ENCODE measurements at places on chromosomes 16 and 17. TPM values are rescaled to one million over a fixed set of nuclear protein-coding genes. Genes with fewer than 3 reads are reported as not detected.

Gene CSF3
- not detected for total RNA-seq

Gene KRTAP9-2
- total RNA-seq: not detected

Gene VTN
- total RNA-seq: 1.3 TPM

Gene TNFSF12
- total RNA-seq: 69.3 TPM

Gene IRX3
- total RNA-seq: not detected

Gene CHTF18
- total RNA-seq: 70.7 TPM

Gene OR1A1
- total RNA-seq: not detected

Gene KRT10
- 26.8 TPM for total RNA-seq

Gene TPPP3
- total RNA-seq: 0.31 TPM

Gene CCDC40
- total RNA-seq: 0.56 TPM

Gene MYH13
- not detected for total RNA-seq

GRCh38 chr16:19174478-19174877 is 6.4 kb downstream of the SYT17 start:
- no peak for DNase-seq
- no peaks in the 10 kb centered on the region for H3K36me3 ChIP-seq
- H3K4me1 ChIP-seq: no peaks in the 10 kb centered on the region
- H3K4me3 ChIP-seq: no peak overlapping the region
- H3K27ac ChIP-seq: no peak overlapping the region
- peaks cover 18% of the 10 kb centered on the region for H3K27me3 ChIP-seq

DNA sequence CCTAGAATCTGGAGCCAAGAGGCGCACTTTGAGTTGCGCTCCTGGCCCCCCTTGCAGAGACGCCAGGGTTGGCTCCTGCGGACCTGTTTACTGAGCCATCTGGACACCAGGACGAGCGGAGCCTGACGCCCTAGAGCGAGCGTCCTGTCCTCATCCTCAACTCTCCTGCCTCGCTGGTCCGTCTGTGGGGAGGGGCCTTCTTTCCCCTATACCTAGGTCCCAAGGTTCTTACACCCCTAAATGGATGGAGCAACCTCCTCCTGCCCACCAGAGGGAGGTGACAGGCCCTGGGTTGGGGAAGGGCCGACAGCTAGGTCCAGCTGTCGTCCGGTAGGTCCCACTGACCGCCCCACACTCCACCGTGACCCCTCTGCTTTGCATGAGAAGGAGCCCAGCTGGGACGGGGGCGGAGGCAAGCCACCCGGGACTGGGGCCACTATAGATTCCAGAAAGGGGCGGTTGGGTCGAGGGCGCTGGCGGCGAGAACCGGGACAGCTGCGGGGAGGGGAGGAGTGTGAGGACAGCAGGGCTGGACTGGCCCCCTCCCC is 3.1 kb upstream of the LHX1 start:
- H3K27ac ChIP-seq: no peak overlapping the region
- H3K4me1 ChIP-seq: peaks cover 23% of the 10 kb centered on the region
- H3K36me3 ChIP-seq: no peaks in the 10 kb centered on the region
- H3K4me3 ChIP-seq: peak overlapping the region; percentile 67
- peaks cover 73% of the 10 kb centered on the region for H3K27me3 ChIP-seq

GRCh38 chr17:65092262-65092661 is 35.7 kb upstream of the GNA13 start:
- no peak overlapping the region for H3K4me3 ChIP-seq
- DNase-seq: no peak
- no peaks in the 10 kb centered on the region for H3K27me3 ChIP-seq
- no peak overlapping the region for H3K27ac ChIP-seq
- H3K36me3 ChIP-seq: no peaks in the 10 kb centered on the region
- peaks cover 6% of the 10 kb centered on the region for H3K4me1 ChIP-seq

DNA sequence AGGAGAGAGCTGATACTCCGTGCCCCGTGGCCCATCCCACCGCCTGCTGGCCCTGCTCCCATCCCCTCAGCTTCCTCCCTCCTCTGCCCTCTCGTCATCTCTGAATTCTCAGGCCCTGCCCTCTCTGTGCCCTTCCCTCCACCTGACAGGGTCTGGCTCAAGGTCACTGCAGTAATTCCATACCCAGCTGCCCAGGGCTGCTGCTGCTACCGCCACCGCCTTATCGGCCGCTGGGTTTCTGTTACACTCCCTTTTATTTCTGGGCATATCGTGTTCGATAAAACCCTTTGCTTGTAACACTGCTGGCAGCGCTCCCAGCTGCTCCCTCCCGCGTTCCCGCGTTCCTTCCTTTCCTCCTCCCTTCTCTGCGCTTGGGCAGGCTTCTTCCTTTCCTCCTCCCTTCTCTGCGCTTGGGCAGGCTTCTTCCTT is 1.2 kb downstream of the EPN3 start:
- no peaks in the 10 kb centered on the region for H3K4me1 ChIP-seq
- peaks cover 39% of the 10 kb centered on the region for H3K27me3 ChIP-seq
- H3K4me3 ChIP-seq: no peak overlapping the region
- H3K27ac ChIP-seq: no peak overlapping the region

DNA sequence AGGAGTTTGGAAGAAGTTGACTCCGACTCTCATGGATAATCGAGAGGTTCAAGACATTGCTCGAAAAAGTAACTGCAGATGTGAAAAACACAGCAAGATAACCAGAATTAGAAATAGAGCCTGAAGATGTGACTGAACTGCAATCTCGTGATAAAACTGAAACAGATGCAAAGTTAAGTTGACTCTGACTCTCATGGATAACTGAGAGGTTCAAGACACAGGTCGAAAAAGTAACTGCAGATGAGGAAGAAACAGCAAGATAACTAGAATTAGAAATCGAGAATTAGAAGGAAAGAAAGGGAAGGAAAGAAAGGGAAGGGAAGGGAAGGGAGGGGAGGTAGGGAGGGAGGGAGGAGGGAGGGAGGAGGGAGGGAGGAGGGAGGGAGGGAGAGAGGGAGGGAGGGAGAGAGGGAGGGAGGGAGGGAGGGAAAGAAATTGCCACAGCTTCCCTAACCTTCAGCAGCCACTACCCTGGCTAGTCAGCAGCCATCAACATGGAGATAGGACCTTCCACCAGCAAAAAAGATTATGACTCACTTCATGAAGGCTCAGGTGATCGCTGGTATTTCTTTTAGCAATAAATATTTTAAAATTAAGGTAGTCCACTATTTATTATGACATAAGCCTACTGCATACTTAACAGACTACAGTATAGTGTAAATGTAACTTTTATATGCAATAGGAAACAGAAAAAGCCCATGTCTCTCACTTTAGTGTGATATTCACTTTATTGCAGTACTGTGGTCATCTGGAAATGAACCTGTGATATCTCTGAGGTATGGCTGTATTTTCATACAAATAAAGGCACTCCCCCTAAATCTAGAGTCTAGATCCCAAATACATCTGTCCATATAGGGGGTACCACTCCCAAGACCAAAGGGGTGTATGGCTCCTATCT is 68.3 kb downstream of the KANSL1 start:
- peaks cover 67% of the 10 kb centered on the region for H3K4me1 ChIP-seq
- H3K4me3 ChIP-seq: peak overlapping the region; percentile 2
- H3K36me3 ChIP-seq: peaks cover 9% of the 10 kb centered on the region
- no peaks in the 10 kb centered on the region for H3K27me3 ChIP-seq
- H3K27ac ChIP-seq: peak overlapping the region; percentile 43
- no peak for DNase-seq

DNA sequence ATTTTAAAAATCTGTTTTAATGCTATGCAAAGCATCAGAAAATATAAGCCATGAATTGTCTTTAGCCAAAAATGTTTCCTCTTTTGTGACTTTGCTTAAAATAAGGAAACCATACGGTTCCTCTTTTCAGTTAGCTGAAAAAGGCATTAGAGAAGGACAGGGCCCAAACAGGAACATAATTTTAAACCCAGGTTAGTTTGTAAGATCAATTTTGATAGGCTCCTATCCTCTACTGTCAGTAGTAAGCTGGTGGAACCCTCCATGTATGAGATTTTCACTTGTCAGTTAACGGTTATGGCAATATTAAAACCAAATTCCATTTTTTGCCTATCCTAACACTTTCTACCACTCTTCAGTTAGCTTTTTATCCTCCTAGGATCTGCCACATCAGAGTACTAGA is 4.3 kb downstream of the EVI2B start:
- peaks cover 69% of the 10 kb centered on the region for H3K4me1 ChIP-seq
- DNase-seq: no peak
- no peaks in the 10 kb centered on the region for H3K27me3 ChIP-seq
- H3K4me3 ChIP-seq: peak overlapping the region; percentile 79

- peak overlapping the region; percentile 54 for H3K4me3 ChIP-seq
- H3K4me1 ChIP-seq: peaks cover 32% of the 10 kb centered on the region
- no peaks in the 10 kb centered on the region for H3K36me3 ChIP-seq
- no peak overlapping the region for H3K27ac ChIP-seq
- H3K27me3 ChIP-seq: no peaks in the 10 kb centered on the region
Measured at GRCh38 chr16:16032271-16032979, 83.0 kb downstream of the ABCC1 start.

DNA sequence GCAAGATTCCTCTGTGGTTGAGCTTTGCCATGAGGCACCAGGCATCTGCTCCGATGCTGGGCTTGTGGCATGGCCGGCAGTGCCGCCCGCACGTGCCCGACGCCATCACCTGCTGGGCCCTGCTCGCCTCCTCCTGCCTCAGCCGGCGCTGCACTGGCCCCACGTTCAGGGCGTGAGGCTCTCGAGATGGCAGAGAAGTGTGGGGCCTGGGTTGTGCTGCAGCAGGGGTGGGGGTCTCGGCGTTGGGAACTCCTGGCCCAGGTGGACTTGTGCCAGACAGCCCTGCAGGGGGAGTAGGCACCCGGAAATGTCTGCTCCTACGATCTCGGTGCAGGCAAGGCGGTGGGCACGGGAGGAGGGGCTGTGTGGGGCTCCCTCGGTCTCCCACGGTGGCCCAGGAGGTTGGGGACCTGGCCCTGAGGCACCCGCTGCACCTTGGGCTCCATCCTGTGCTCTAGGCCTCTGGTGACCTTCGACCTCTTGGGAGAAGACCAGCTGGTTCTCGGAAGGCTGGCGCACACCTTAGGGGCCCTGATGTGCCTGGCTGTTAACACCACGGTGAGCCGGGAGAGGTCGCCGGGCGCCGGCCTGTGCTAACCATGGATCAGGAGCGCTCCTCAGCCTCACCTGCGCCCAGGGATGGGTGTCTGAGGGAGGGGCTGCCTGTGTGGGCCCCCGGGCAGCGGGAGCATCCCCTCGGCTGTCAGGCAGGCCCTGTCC is 13.5 kb downstream of the TELO2 start:
- no peaks in the 10 kb centered on the region for H3K36me3 ChIP-seq
- H3K4me1 ChIP-seq: no peaks in the 10 kb centered on the region
- H3K27ac ChIP-seq: no peak overlapping the region
- H3K27me3 ChIP-seq: no peaks in the 10 kb centered on the region

DNA sequence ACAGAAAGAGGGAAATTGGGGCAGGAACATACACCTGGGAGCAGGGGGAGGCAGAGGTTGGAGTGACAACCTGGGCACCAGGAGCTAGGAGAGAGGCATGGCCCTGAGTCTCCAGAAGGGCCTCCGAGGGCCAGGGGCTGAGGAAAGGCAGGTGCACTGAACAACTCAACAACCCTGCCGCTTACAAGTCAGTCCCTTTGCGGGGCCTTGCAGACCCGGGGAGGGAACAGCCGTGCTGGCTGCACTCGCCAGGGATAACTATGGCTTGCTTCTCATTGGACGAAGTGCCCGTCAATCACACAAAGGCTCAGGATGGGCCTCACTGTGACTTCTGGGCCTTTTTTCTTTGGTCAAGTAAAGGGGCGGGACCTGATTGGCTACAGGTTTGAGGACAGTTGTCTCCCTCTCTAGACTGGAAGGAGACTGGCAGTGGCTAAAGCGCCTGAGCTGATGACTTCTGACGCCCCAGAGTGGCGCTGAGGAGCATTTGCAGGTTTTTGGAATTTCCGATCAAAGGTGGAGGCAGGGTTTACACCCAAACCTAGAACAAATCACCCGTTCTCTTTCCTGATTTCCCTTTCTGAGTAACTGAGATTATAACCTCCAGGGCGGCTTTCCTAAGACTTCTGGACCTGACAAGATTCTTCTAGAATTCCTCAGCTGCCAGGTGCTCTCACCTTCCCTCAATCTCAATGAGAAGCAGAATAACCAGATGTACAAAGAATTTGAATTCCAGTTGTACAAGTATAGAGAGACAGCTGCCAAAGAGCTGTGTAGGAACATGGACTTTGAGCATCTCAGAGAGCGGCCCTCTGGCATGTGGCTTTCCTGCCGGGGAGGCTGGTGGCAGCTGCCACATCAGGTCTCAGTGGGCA is 27.6 kb upstream of the ST6GALNAC2 start:
- H3K27me3 ChIP-seq: peaks cover 12% of the 10 kb centered on the region
- H3K36me3 ChIP-seq: no peaks in the 10 kb centered on the region
- no peak overlapping the region for H3K27ac ChIP-seq
- DNase-seq: no peak

- H3K4me1 ChIP-seq: no peaks in the 10 kb centered on the region
- no peak for DNase-seq
- no peak overlapping the region for H3K4me3 ChIP-seq
- no peaks in the 10 kb centered on the region for H3K36me3 ChIP-seq
- no peaks in the 10 kb centered on the region for H3K27me3 ChIP-seq
Measured at GRCh38 chr16:84546669-84547545, 42.4 kb upstream of the MEAK7 start.

DNA sequence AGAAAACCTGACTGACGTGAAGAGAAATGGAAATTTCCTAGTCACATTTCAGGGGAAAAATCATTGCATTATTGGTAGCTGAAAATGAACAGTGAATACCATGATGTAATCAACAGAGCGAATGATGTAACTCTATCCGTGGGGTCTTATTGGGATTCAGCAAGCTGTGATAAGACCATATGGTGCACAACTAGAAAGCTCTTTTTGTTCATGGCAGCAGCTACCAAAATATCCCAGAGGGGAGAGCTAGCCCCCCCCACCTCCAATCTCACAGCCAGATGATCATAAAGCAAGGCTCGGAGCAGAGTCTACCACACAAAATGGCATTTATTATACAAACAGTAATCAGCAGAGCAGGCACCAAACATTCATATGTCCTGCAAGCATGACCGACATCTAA is 22.2 kb upstream of the DNAH17 start:
- peaks cover 4% of the 10 kb centered on the region for H3K27me3 ChIP-seq
- peak overlapping the region; percentile 43 for H3K27ac ChIP-seq
- no peak overlapping the region for H3K4me3 ChIP-seq
- H3K36me3 ChIP-seq: no peaks in the 10 kb centered on the region

DNA sequence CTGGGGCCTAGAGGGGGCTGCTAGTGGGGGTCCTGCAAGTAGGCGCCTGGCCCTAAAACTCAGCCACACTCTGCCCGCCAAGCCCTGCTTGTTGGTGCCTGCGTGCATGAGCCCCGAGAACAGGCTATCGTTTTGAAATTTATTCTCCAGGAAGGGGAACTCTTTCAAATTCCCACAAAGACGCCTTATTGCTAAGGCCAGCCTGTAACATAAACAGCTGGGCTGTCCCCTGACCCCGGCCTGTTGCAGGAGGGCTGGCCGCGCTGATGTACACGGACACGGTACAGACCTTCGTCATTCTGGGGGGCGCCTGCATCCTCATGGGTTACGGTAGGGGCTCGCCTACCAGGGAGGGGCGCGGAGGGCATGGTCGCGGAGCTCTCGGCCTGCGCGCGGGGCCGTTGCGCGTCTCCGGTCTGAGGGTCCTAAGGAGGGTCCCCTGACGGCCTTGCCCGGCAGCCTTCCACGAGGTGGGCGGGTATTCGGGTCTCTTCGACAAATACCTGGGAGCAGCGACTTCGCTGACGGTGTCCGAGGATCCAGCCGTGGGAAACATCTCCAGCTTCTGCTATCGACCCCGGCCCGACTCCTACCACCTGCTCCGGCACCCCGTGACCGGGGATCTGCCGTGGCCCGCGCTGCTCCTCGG is 4.3 kb downstream of the SLC5A2 start:
- no peaks in the 10 kb centered on the region for H3K4me1 ChIP-seq
- H3K4me3 ChIP-seq: peak overlapping the region; percentile 82
- peaks cover 7% of the 10 kb centered on the region for H3K27me3 ChIP-seq
- H3K36me3 ChIP-seq: no peaks in the 10 kb centered on the region
- DNase-seq: no peak
- H3K27ac ChIP-seq: no peak overlapping the region

- H3K36me3 ChIP-seq: no peaks in the 10 kb centered on the region
- DNase-seq: no peak
- peaks cover 3% of the 10 kb centered on the region for H3K4me1 ChIP-seq
- no peak overlapping the region for H3K27ac ChIP-seq
Measured at GRCh38 chr17:45782889-45783592, 1.1 kb upstream of the CRHR1 start.

Measured in natural killer cell treated with Interleukin-12 subunit alpha and Interleukin-12 subunit beta and Interleukin-15 and Interleukin-18, amount 100 ng/mL, for 72 hours (primary cell).